ENCODE measurements at places on chromosomes 1 and 21.

DNA sequence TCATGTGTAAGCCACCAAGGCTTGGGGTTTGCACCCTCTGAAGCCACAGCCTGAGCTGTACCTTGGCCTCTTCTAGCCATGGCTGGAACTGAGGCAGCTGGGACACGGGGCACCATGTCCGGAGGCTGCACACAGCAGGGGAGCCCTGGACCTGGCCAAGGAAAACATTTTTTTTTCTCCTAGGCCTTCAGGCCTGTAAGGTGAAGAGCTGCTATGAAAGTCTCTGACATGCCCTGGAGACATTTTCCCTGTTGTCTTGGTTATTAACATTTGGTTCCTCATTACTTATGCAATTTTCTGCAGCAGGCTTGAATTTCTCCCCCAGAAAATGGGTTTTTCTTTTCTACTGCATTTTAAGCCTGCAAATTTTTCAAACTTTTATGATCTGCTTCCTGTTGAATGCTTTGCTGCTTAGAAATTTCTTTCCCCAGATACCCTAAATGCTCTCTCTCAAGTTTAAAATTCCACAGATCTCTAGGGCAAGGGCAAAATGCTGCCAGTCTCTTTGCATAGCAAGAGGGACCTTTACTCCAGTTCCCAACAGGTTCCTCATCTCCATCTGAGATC is 295.8 kb downstream of the LTN1 start:
- DNase-seq = no peak

GRCh38 chr1:94345148-94345721 is 73.0 kb upstream of the ABCD3 start:
- no peak for DNase-seq

DNA sequence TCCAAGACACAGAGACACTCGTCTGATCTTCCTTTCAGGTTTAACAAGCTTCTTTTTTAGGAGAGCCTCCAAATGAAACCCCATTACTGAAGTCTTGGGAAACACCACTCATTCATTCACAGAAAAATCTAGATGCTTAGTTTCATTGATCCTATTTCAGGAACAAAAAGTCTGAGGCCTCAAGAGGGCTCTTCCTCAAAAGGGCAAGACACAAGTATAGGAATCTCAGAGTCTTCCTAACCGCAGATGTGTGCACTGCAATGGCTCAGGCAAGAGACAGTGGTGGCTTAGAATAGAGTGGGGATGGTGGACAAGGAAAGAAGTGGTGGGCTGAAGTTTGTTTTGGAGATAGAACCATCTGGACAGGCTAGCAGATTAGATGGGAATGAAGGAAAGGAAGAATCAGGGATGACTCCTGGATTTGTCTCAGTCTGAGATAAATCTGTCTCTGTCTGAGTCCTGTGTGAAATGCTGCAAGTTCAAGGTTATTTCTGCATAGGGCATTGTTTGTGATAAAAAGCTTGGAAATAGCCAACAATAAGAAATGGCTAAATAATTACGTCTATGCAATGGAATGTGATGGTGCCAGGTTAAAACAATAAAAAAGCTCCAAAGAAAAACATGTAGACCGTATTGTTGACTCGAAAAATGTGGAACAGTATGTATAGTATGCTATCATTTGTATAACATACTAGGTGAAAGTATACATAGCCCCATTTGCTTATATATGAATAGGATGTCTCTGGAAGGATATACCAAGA is 8.9 kb upstream of the CTSE start:
- no peak for DNase-seq

- DNase-seq = no peak
Observed at GRCh38 chr21:31479222-31479621, 135.2 kb upstream of the TIAM1 start.

- no peak for DNase-seq
Observed at GRCh38 chr1:110492573-110492972, 26.4 kb downstream of the KCNA10 start.

DNA sequence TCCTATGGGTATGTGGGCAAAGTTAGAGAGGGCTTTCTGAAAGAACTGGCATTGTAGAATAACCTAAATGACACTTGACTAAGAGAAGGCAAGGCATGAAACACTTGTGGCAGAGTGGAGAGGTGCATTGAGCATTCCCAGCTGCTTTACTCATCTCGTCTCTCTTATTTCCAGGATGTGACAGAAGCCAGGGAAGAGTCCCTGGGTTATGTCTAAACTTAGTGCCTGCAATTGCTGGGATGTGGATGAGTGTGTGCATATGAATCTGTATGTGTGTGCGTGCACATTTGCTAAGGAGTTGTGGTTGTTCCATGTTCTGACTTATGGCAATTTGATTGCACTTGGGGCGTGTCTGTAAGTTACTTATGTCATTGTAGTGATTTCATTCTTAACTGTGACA is 1326.5 kb upstream of the B3GALT2 start:
- DNase-seq = no peak

DNA sequence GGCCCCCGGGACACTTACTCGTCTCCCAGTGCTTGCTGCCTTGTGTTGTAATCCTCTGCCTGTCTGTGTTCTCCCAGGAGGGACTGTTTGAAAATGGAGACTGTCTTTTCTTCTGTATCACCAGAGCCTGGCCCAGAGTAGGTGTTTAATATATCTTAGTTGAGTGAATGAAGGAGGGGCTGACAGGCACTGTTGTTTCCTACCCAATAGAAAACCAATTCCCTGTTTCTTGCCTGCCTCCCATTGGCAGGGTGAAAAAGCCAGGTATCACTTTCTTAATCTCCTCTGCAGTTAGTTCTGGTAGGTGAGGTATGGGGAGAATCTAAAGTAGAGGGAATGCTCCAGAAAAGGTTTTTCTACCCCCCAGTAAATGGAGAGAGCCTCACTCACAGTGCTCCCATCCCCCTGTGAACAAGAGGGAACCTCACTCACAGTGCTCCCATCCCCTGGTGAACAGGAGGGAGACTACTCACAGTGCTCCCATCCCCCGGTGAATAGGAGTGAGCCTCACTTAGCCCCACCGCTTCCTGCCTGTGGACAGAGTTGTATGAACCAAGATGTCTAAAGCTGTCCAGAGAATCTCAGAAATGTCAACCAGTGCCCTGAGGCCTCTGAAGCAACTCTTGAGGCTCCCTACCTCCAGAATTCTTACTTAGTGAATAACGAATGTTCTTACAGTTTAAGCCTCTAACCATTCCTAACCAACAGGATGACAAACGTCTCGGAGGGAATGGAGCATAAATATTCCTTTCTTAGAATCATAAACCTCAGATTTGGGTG is at the start of gene GJA5:
Gene GJA5, minus strand, starts transcription at position 122 of the 780 bp plus-strand sequence. CDS start 1,364 bp downstream, outside the sequence.
- DNase-seq = no peak

GRCh38 chr1:202802998-202803932 is 5.0 kb downstream of the KDM5B start:
- no peak for DNase-seq

- no peak for DNase-seq
Observed at GRCh38 chr1:4218619-4219018, 318.5 kb upstream of the C1orf174 start.

DNA sequence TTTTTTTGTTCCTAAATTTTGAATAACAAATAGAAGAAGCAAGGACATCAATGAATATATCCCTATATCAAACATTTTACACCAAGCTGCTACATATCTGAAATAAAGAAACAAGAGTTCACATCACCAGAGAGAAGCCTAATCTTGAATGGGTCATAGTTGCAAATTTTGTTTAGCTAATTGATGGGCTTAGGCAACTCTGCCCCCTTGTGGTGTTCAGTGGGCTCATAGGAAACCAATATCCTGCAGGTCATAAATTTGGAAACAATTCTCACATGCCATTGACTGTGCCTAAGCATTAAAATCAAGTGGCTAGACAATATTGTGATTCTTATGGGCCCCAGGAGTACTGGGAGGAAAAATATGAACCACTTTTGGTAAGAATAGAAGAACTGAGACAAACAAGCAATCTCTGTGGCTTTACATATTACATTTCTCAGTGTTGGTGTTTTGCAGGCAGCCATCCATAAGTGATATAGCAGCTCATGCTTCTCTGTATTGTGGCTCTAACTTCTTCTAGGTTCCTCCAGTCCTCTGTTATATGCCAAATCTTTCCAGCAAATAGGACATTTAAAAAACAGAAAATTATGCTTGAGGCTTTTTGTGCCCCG is 1262.8 kb upstream of the PRMT6 start:
- DNase-seq = no peak

GRCh38 chr1:202811296-202812175 is 782 bp downstream of the PCAT6 start:
- no peak for DNase-seq

DNA sequence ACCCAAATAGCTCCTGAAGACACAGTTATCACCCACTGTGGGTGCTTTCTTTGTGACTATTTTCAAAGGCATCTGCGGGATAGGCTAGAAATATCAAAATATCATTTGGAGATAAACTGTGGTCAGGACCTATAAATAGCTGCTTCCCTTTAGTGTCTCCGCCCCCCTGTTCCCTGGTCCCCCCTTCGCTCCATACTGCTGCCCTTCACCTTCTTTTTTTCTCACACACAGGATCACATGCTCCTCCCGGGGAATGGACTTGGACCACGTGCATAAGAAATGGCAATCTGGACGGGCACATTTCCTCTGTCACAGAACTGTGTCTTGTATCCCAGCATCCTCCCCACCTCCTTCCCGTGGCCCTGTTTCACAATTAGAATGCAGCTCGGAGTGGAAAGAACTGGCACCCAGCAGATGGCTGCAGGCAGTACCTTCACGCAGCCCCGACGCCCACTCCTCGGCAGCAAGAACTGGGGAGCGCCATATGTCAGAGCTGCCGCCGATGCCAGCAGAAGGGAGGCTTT is 68.8 kb upstream of the SSX2IP start:
- DNase-seq = no peak

- DNase-seq = no peak
Observed at GRCh38 chr1:229218612-229219025, 52.3 kb upstream of the RAB4A start.

DNA sequence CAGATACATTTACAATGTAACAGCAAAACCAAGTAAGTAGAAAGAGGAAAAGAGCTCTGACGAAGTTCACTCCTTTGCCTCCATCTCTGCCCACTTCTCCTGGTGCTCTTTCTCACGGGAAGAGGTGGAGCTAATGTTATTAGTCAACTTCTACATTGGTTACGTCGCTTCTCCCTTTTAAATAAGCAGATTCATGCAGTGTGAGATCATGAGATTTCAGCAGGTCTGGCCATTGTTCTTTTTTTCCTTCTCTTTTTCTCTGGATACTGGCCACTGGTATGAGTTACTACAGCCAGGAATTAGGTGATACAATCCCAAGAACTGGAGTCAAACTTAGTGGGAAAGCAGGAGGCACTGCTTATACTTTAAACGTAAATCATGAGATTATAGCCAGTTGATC is 207.1 kb downstream of the AKT3 start:
- no peak for DNase-seq

GRCh38 chr21:44279354-44280260 is 6.1 kb upstream of the AIRE start:
- no peak for DNase-seq

GRCh38 chr1:96559181-96559580 is 162.4 kb upstream of the PTBP2 start:
- DNase-seq = no peak
